ENCODE measurements at places on chromosomes 13 and 19. TPM values are rescaled to one million over a fixed set of nuclear protein-coding genes. Genes with fewer than 3 reads are reported as not detected.

The EXOC3L2 gene
- 0.17 TPM for polyA plus RNA-seq

The YJU2 gene
- 39.9 TPM for polyA plus RNA-seq

The NLRP9 gene
- not detected for polyA plus RNA-seq

The LCP1 gene
- 2.0 TPM for polyA plus RNA-seq

Data from psoas muscle (tissue), 8 donors.